Activated CD4-positive, alpha-beta T cell treated with anti-CD3 and anti-CD28 coated beads, Interleukin-2, amount 50 U/mL, for 24 hours (primary cell): ENCODE measurements at places on chromosomes 1 and 21.
A peak's percentile ranks its signal among the peaks of the same experiment; 100 is the strongest.

DNA sequence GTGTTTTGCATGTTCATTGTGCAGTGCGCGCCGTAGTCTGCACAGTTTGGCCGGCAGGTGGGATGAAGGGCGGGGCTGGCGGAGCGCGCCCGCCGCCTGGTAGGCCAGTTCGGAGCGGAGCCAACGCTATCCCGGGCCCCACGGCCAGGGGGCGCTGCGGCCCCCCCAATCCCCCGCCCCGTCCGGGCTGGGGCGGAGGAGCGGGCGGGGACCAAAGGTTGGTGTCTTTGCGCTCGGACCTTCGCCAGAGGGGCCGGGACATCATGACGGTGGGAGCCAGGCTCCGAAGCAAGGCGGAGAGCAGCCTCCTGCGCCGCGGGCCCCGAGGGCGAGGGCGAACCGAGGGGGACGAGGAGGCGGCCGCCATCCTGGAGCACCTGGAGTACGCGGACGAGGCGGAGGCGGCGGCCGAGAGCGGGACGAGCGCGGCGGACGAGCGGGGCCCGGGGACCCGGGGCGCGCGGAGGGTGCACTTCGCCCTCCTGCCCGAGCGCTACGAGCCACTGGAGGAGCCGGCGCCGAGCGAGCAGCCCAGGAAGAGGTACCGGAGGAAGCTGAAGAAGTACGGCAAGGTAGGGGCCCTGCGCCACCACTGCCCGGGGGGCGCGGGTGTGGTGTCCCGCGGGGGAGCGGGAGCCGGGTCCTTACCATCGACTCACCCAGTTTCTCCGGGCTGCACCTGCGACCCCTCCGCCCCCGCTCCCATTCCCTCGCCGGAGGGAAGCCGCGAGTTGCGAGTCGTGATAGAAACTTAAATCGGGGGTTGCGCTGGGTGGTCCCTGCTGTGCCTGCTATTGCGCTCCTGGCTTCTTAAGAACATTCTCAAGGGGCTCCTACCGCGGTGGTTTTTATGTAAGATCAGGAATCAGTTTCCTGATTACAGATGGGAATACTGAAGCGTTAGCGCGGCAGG is at the start of gene C1orf115:
Gene C1orf115, plus strand, starts transcription at position 224 of the 913 bp plus-strand sequence. Its CDS starts 40 bp downstream, at position 264.
- DNase-seq, result peak; percentile 57

GRCh38 chr1:69661686-69662085 is 94.0 kb downstream of the LRRC7 start:
- DNase-seq, result no peak

DNA sequence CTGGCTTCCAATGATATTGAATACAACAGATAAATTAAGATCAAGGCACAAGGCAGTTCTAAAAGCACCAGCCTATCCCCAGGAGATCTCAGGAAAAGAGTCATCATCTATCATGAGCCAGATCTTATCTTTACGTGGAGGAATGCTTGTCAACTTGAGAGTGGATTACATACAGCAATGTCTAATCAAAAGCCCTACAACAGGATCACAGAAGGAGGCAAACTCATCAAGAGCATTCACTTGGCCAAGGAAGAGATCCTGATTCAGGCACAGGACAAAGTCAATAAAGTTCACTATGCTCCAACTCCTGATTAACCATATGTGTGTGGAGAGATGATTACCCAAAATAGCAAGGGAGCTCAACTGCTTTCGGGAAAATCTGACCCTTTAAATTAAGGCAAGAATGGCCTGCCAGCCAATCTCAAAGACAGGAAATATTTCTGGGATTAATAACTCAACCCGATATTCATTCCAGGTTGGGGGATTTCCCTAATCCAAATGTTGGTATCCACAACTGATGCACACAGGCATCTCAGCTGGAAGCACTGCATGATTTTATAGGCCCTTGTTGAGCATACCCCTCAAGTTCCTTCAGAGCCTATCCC is 33.7 kb downstream of the TBX15 start:
- no peak for DNase-seq

DNA sequence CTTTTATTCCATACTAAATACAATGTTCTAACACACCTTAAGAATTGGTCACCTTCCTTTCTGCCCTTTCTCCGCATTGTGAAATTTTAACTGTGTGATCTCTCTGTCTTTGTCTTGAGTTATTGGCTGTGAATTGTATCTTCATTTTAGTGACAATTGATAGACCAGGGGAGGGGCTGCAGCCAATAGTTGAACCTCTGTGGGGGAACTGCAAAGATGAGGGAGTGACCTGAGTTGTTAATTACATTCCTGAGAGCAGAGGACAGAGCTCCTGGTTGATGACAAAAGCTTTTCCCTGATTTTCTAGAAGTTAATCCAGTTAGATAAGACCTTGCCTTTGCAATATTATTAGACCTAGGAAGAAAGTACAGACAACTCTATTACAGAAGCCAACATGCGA is 1535.7 kb downstream of the BRINP3 start:
- DNase-seq, result no peak

GRCh38 chr1:48794816-48795215 is 18.1 kb upstream of the BEND5 start:
- DNase-seq, result no peak
